ENCODE measurements at places on chromosomes 1 and 21.
A peak's percentile ranks its signal among the peaks of the same experiment; 100 is the strongest.

- no peak for DNase-seq
Measured at GRCh38 chr1:154418923-154419619, 13.9 kb downstream of the IL6R start.

- no peak for DNase-seq
Measured at GRCh38 chr1:238088560-238089290, 198.0 kb upstream of the ZP4 start.

DNA sequence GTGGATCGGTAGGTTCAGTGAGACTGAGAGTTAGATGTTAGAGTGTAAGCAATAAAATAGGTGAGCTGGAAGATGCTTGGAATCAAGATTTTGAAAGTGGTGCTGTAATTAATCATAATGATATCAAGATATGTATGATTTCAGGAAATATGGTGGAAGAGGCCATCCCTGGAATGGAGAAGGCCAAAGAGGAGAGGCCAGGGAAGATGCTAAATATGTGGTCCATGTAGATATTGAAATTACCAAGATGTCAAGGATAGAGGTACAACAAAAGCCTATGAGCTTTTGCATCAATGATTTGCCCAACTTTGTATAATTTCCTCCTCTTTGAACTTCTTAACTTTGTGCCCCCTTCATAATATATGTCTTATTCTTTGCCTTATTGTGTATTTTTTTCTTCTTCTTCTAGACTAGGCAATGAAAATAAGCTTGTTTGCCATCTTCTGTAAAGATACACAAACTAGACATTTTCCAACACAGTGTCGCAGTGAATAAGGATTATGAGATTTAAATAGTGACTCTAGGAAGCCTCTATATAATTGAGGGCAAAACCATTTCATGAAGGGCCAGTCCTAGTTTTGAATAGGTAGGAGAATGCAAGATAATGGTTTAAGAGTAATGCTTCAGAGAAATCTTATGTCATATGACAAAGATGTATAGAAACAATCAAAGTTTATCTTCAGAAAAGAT, 8.9 kb downstream of the PTGS2 start:
- DNase-seq, result no peak

GRCh38 chr1:149843431-149844041, 55.8 kb upstream of the BOLA1 start:
- DNase-seq, result no peak

DNA sequence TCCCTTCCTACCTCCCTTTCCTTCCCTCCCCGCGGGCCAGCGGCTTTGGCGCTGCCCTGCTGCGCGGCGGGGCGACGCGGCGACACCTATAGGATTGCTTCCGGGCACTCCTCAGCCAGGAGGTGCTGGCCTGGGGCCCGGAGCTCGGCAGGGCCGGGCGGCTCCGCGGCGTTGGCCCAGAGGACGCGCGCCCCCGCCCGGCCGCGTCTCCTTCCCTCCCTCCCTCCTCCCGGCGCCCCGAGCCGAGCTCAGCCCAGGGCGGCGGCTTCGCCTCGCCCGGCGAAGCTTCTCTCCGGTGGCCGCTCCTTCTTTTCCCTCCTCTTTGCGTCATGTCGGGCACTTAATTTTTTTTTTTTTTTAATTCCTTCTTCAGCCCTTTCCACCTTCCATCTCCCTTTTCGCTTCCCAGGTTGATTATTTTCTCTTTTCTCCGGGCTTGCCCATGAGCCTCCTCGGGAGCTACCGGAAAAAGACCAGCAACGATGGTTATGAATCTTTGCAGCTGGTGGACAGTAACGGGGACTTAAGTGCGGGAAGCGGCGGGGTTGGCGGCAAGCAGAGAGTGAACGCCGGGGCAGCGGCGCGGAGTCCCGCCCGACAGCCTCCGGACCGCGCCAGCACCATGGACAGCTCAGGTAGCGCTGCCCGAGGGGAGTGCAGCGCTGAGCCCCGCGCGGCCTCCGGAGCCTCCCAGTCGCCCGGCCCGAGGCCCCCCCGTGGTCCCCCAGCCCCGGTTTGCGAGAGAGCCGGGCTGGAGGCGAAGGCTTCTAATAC, at the start of gene DNAJC6:
Gene DNAJC6 (plus strand): TSS at position 240 of the 774 bp plus-strand sequence. CDS start 203 bp downstream, at position 443.
- DNase-seq, result peak; percentile 51

- peak; percentile 69 for DNase-seq
Measured at GRCh38 chr1:226737819-226738420, 1.2 kb downstream of the ITPKB start.

DNA sequence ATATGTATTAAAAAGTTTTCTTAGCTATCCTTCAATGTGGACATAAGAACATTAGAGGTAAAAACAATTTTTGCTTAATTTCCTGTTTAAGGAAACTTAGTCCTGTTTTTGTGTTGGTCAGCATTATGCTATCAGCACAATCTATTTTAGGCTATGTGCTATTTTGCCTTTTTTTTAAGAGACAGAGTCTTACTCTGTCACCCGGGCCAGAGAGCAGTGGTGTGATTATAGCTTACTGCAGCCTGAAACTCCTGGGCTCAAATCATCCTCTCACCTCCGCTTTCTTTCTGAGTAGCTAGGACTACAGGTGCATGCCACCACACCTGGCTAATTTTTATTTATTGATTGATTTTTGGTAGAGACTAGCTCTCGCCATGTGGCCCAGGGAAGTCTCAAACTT, 199.1 kb upstream of the TMPRSS15 start:
- DNase-seq, result no peak

DNA sequence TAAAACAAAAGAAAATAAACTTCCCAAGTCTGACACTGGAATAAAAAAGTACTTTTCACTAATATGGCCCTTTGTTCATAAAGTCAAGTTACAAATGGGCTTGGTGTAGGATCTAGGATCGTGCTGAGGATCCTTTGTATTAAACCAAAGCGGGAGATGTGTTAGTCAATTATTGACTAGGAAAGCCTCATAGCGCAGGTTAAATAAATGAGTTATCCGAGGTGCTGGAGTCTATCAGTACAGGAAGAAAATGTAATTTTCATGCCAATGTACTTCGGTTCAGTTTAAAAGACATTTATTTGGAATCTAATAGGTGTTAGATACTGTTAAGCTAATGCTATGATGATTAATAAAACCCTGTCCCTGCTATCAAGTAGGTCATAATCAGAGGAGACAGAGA, 101.8 kb downstream of the TNR start:
- no peak for DNase-seq

GRCh38 chr1:82762829-82763532, 962.2 kb downstream of the ADGRL2 start:
- DNase-seq, result no peak

DNA sequence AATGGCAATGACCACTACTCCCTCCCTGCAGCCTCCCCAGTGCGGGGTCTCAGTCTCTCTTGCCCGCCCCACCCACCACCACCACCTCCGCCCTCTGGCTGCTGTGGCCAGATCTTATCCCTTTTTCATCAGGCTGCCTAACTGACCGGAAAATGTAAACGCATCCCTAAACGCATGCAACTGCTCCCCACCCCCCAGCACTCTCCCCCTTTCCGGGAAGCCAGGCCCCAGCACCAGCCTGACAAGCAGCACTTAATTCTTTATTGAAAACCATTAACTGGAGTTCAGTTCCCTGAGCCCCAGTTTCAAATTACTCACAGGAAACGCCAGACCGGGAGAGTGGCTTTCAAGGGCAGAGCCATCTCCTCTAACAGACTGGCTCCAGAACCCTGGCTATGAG, 147.7 kb downstream of the DMRTA2 start:
- no peak for DNase-seq

- DNase-seq, result peak; percentile 74
Measured at GRCh38 chr1:48246727-48247126, 24.2 kb downstream of the SLC5A9 start.

GRCh38 chr1:38815903-38816627, 43.5 kb downstream of the RRAGC start:
- peak; percentile 56 for DNase-seq

DNA sequence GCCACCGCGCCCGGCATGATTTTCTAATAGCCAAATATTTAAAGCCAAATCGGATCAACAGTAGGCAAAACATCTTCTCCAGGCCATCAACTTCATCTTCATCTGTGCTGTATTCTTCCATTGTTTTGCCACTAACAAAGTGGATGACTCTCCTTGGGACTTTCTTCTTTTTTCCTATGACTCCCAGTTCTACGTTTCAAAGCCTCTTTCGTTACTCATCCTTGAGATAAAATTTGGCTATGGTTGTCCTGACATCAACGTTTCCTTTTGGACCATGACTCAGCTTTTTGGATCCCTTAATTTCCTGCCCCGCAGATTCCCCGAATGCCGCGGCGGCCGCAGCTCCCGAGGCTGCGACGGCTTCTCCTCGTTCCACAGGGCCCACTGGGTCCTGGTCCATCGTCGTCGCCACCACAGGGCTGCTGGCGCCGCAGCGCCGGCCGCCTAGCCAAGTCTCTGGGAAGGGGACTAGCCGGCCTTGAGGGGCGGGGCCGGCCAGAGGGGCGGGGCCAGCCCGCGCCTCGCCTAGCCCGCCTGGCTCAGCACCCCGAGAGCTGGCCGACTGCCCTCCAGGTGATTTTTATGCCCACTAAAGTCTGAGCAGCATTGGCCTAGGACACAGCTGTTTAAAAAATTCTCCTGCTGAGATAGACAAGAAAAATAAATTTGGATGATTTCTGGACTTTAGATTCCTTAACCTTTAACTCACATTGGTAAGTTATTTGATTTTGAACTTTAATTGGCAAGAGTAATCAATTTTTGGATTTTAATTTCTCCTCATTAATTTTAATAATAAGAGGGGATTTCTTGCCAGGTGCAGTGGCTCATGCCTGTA, 93.9 kb downstream of the ADCY10 start:
- DNase-seq, result peak; percentile 75

- no peak for DNase-seq
Measured at GRCh38 chr1:3402258-3403010, 52.0 kb upstream of the ARHGEF16 start.

- no peak for DNase-seq
Measured at GRCh38 chr1:109722908-109723691, 11.0 kb downstream of the GSTM5 start.

DNA sequence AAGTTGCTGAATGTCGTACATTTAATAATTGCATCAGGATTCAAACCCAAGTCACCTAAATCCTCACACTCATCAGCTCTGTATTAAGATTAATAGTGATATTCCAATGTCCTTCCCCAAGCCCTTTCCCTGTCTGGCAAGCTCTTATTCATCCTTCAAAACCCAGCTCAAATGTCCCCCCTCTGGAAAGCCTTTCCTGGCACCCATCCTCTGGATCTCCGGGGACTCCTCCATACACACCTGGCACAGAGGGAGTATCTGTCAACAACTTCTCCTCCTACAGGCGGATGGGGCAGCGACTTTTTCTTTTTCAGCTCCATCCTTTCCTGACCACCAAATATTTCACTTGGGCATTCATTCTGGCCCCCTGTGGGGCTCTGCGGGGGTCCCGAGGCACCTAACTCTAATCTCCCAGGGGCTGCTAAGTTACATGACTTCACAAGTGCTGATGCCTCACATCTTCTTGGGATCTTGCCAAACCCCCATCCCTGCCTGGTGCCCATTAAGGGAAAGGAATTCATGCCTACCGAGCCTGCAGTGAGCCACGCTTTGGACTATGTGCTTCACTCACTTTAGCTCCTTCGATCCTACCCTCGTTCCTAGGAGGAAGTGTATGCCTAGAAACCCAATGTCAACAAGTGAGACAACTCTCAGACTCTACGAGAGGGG, 15.2 kb downstream of the TINAGL1 start:
- DNase-seq, result no peak

DNA sequence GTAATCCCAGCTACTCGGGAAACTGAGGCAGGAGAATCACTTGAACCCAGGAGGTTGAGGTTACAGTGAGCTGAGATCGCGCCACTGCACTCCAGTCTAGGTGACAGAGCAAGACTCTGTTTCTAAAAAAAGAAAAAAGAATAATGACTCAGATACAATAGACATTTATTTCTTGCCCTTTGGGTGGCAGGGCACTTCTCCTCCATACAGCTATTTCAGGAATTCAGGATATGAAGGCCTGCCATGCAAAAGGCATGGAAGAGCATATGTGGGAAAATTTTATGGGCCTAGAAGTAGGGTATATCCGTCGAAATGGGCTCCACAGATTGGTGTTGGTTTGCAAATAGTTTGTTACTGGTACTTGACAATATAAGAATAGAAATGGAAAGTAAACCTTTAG, 20.2 kb upstream of the POGZ start:
- no peak for DNase-seq

DNA sequence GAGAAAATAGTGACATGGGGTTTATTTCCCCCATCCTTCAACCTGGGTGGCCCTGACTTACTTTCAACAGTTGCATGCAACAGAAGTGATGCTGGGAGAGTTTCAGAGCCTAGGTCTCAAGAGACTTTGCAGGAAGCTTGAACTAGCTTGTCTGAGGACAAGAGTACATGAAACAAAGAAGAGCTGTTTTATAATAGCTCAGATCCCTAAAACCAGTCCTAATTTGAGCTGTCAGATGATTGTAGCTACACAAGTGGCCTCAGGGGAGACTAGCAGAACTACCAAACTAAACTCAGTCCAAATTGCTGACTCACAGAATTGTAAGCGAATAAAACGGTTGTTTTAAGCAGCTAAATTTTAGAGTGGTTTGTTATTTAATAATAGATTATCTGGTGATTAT, 17.1 kb downstream of the RC3H1 start:
- no peak for DNase-seq

DNA sequence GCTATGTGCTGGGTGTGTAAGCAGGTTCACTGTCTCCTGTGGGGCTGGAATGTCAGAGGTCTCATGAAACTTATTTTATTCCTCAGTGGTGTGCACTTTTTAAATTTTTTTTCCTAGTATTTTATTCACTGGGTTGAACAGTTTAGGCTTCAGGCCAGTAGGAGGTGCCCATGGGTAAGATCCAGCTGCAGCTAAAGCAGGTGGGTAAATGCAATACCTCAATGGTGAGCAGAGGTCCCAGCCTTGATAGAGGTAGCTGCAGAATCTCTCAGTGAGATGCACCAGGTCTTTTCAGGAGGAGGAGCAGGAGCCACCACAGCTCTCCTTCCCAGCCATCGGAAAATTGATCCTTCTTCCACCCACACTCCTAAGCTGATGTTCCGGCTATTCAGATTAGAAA, 12.6 kb upstream of the OR6N2 start:
- DNase-seq, result no peak

DNA sequence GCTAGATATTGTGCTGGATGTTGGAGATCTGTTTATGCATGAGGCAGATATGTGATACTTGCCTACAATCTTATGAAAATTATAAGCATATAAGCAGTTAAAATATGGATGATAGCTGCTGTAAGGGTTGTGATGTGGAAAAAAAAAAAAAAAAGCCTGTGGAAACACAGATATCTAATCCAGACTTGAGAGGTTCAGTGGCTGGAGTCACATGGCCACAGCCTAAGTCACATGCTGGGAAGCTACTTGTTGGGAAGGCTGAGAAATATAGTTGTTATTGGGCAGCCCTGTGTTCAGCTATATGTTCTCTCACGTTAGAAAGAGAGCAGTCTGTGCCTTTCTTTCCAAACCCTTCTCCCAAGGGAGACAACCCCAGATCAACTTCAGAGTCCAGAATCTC, 15.1 kb downstream of the RAVER2 start:
- no peak for DNase-seq

GRCh38 chr1:35192056-35192852, 691 bp downstream of the SFPQ start:
- peak; percentile 99 for DNase-seq
